ENCODE measurements at places on chromosomes 16 and 17.

DNA sequence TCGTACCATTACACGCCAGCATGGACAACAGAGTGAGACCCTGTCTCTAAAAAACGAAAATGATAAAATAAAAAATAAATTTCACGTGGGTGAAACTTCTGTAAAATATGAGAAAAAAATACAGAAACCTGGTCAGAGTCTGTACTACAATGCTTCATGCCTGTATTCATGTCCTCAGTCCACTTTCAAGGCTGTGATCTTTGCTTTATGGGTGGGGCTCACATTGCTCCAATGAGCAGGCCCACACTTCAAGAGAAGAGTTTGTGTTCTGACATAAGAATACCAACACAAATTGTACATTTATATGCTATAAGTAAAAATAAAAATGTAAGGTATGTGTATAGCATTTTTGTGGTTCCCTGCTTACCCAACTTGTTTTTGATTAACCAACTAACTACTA is 32.2 kb upstream of the ABCA3 start:
- DNase-seq = peak; percentile 38

DNA sequence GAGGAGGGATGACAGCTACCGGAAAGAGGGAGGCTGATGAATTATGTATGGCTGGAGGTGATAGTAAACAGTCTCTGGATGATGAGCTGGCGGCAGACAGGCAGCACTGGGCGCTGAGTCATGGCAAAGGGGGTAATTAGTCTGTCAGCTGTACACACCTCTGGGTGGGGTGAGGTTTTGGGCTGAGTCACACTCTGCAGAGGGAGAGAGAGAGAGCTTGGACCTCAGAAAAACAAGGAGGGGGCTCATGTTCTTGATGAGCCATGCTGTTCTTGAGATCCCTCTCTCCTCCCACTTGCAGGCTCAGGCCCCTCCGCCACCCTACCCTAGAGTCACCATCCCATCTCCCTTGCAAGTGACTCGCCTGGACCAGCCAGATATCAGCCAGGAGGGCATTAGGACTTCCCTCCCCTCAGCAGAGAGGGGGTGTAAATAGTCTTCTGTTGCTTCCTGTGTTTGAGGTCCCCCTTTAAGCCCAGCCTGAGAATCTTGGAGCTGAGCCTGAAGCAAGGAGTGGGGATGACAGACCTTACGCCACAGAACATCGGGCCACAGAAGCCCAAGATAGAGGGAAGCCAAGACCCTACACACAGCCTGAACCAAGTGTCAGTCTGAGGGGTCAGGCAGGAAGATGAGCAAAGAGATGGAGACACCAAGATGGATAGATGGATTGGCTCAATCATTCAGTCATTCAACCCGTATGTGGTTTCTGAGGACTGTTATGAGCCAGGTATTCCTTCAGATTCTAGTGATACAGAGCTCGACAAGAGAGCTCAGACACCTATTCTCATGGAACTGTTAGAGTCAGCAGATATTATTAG is 383.2 kb upstream of the CCL2 start:
- DNase-seq = peak; percentile 71

DNA sequence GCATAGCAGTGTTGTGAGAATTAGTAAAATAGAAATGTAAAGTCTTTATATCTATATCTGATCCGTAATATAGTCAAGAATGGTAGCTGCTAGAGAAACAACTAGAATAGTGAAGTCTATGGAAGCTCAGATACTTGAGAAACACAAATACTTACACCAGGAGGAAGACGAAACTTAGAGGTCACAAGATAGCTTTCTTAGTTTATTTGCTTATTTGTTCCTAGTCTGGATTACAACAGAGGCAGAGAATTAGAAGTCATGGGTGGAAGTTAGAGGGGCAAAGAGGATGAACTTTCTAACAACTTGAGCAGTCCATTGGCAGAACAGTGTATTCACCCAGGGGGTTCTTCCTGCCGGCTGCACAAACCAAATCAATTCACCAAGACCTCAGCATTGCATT is 13.9 kb downstream of the GNGT2 start:
- DNase-seq = no peak

GRCh38 chr16:30605158-30605557 is 5.0 kb downstream of the ZNF689 start:
- no peak for DNase-seq

DNA sequence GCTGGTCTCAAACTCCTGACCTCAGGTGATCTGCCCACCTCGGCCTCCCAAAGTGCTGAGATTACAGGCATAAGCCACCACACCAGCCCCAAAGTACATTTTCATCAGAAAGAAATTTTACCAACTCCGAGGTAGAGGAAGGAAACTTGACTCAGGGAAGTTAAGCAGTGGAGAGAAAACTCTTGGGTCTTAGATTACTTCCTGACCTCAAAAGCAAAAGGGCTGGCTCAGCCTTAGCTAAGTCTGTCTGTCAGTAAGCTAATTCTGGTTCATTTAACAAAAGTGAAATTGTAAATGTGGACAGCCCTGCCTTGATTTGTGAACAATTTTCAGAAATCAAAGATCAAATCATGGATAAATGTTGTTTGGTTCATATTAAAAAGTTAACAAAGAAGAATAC is 30.6 kb downstream of the MAP2K6 start:
- DNase-seq = no peak

DNA sequence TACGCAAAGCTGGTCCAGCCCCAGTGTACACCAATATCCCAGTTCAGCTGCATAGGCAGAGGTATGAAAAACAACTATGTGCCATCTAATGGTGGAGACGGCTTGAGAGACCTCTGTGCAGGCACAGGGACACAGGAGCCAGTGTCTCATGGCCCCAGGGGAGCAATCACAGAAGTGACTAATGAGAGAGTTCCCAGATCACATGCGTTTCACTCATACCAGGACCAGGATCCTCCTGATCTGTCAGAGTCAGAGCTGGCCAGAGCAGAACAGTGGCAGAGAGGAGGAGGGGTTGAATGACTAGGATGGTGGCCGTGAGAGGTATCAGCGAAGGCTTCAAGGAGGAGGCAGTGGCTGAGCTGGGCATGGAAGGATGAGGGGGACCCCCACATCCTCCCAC is 41.1 kb downstream of the TMEM132E start:
- no peak for DNase-seq

GRCh38 chr17:64157669-64158180 is 27.8 kb upstream of the ERN1 start:
- no peak for DNase-seq

- no peak for DNase-seq
Observed at GRCh38 chr16:85650135-85650843, 37.2 kb downstream of the GSE1 start.

DNA sequence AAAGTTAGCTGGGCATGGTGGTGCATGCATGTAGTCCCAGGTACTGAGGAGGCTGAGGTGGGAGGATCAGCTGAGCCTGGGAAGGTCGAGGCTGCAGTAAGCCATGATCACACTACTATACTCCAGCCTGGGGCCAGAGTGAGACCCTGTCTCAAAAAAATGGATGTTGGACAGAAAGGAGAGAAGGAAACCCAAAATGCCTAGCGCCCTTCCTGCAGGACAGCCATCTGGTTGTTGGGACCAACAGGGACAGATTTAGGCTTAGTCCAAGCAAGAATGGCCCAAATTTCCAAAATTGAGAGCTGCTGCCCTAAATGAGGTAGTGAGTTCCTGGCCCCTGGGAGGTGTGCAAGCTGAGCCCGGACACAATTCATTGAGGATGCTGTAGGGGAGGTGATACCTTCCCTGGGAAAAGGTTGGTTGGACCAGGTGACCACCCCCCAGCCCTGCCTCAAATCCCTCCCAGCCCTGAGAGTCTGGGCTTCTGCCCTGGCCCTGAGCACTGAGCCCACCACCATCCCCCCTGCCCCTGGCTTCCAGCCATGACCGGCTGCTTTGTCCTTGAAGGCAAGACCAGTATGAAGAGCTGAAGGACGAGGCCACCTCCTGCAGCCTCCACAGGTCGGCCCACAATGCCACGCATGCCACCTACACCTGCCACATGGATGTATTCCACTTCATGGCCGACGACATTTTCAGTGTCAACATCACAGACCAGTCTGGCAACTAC is 35.1 kb downstream of the IL21R start:
- no peak for DNase-seq

DNA sequence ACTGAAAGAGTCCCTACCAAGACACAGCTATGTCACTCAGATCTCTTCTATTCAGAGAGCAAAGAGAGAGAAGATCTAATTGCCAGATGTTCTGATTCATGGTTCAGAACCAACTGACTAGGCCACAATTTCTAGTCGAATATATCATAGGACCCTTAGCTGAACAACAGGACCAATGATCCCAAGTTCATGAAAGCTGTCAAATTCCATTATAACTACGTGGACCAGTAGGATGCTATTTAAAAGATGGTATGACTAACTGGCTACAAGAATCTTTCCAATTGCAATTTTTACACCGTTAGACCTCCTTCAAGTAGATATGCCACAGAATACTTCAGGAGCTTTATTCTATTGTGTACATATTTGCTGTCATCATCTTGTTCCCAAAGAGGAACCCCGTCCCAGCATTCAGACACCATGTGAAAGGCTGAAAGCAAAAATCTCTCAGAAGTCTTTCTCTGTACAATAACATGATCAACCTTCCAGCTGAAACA is 26.0 kb downstream of the DCUN1D3 start:
- DNase-seq = peak; percentile 57

DNA sequence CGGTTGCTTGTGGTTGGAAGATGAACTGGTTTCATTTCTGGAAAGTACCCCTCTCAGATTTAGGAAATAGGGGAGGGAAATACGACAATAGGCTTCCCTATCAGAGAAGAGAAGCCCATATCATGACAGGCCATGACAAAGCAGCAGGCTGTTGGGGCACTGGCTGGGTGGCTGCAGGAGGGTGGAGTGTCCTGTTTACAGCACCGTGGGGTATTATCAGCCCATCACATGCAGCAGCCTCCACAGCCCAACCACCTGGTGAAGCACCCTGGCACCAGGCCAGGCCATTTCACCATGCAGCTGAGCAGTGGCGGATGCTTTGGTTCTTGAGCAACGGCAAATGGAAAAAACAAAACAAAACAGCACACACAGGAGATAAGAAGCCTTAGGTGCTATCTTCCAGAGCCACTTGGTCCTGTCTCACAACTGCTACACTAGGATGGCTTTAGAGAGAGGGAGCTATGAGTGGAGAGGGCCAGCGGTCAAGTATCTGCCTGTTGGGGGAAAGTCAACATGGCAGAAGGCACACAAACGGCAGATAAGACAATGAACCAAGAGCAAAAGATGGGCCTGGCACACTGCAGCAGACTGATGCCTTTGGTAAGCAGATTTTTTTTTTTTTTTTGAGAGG is 24.2 kb downstream of the FAM117A start:
- no peak for DNase-seq

- DNase-seq = no peak
Observed at GRCh38 chr17:82041144-82041814, 3.8 kb upstream of the DCXR start.

DNA sequence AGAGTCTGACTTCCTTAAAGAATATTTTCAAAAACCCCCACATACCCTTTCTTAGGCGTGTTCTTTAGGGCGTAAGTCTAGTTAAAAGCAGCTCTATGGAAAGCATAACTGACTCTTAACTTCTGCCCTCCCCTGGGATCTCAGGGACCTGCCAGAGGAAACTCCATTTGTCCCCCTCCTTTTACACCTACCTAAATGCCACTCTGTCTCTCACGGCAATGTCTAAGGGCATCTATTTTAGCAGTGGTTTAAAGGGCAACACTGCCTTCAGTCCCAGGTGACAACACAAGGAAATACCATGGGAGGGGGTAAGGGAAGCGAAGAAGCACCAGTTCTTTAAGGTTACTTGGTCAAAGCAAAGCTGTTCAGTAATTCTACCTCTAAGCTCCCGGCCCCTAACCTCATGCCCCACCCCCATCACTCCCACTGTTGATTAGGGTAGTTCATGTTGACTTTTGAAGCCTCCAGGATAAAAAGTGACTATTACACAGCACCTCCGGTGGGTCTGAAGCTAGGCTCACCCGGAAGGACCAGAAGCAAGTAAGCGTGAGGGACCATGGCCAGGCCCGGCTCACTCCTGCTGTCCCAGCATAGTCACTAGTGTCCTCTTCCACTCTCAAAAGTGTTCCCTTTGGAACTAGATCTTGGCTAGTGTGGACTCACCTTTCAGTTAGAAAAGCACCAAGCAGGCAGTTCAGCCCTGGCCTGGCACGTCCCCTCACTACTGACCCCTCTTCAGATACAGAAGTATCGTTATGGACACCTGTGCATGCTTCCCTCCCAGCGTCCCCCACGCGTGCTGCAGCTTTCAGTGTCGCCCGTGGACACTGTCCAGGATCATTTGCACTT is 47.1 kb downstream of the CYTH1 start:
- DNase-seq = no peak

- no peak for DNase-seq
Observed at GRCh38 chr16:67551972-67552371, 10.4 kb upstream of the CTCF start.

- no peak for DNase-seq
Observed at GRCh38 chr16:88927010-88927409, 50.0 kb downstream of the CBFA2T3 start.

- no peak for DNase-seq
Observed at GRCh38 chr16:78246559-78246958, 147.1 kb downstream of the WWOX start.

- DNase-seq = no peak
Observed at GRCh38 chr17:80195671-80196529, 24.2 kb downstream of the SGSH start.

DNA sequence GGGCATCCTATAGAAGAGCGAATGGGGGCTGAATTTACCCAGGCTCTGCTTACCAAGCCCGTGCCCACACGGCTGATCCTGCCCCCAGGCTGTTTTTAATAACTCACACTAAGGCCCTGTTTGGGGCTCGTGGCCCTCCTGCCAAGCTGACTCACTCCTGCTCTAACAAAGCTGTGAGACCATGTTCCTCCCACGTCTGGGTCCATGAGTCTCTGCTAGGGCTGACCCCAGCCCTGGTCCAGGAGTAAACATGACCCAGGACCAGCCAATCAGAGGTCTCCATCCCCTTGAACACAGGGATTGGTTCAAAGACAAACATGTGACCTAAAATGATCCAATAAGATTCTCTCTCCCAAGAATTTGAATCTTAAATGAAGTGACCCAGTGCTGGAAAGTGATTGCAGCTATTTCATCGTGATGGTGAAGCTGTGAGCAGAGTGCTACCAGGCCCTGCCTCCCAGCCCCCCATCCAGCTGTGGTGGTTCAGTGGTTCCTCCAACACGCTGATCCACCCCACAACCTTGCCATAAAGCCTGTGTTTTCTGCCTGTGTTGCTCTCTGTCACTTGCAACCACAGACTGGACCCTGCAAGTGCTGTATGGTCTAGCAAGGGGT is 57.2 kb downstream of the C16orf82 start:
- no peak for DNase-seq

- no peak for DNase-seq
Observed at GRCh38 chr16:56450275-56450985, 702 bp downstream of the NUDT21 start.

Measured in fibroblast of upper back skin (primary cell).